ENCODE measurements at places on chromosomes 4 and X.

GRCh38 chr4:7391637-7392437 is 42.9 kb downstream of the PSAPL1 start:
- no peak for DNase-seq

DNA sequence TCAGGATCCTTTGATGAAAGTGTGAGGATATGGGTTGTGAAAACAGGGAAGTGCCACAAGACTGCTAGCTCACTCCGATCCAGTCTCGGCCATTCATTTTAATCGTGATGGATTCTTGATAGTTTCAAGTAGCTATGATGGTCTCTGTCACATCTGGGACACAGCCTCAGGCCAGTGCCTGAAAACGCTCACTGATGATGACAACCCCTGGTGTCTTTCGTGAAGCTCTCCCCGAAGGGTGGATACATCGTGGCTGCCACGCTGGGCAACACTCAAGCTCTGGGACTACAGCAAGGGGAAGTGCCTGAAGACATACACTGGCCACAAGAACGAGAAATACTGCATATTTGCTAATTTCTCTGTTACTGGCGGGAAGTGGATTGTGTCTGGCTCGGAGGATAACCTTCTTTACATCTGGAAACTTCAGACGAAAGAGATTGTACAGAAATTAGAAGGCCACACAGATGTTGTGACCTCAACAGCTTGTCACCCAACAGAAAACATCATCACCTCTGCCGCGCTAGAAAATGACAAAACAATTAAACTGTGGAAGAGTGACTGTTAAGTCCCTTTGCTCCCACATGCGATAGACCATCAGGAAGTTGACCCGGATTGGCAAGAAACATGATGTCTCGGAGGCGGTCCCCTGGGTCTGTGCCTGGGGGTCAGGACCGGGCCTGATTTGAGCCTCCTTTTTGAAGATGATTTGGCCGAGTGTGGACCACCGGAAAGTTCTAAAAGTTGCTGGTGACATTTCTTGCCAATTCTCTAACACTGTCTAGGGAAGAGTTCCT is 22.2 kb downstream of the LIAS start:
- no peak for DNase-seq

DNA sequence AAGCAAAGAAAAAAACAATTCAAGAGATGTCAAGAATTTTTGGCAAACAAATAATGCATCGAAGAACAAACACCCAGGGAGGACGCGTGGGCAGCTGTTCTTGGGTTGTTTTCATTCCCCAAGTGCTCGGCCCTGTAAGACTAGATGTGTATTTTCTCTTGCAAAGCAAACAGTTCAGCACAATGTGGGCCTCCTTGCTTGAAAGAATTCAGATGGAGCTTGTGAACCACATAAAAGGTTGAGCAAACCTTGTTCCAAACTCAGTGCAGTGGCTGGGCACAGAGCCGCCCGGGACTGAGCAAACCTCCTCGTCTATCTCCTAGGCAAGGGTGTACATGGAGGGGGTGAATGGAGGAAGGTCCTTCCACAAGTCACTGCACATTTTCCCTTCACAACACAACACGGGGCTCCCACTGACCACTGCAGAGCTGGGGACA is 82.4 kb downstream of the HTRA3 start:
- DNase-seq, result no peak

DNA sequence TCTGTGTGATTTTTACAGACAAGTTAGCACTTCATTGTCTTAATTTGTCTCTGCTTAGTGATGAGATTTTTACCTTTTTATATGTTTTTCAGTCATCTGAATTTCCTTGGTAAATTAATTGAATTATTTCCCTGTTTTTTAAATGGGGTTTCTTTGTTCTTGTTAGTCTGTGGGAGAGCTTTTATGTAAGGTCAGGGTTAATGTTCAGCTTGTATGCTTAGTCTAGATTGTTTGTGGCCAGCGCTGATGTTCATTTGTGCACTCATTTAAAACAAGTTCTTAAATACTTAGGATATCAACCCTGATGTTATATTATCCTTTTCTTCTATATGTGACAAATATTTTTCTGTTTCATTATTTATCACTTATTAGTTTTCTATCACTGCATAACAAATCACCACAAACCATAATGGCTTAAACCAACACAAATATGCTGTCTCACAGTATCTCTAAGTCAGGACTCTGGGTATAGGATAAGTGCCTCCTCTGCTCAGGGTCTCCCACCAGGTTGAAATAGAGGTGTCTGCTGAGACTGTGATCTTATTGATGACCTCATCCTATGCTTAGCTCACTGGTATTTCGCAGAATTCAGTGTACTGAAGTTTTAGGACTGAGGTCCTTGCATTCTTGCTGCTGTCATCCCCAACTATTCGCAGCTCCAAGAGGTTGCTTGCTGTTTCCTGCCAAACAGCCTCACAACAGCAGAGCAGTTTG is 53.2 kb downstream of the ATP10D start:
- DNase-seq, result no peak

GRCh38 chrX:53082773-53083616 is 828 bp downstream of the TSPYL2 start:
- DNase-seq, result no peak

- DNase-seq, result no peak
These were observed 129.5 kb upstream of the PSAPL1 start for GRCh38 chr4:7564242-7564641.

DNA sequence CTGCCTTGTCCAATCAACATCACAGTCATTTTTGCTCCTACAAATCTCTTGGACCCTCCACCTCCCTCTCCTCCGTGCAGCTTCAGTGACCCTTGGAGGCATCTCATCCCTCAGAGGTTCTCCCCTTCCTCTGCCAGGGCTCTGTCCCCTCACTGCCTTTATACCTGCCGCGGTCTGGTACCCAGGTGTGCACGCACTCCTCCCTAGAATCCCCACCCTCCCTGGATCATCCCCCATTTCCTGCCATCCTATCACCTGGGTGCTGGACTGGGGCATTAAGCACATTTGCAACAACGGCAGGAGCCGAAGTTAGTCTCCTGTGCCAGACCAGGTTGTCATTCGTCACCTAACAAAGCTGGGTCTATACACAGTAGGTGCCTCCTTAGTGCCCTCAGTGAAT is 10.1 kb downstream of the TMEM271 start:
- DNase-seq, result no peak

GRCh38 chr4:63169836-63170235 is 1239.4 kb downstream of the TECRL start:
- DNase-seq, result no peak

- DNase-seq, result no peak
These were observed 20.2 kb upstream of the LIMCH1 start for GRCh38 chr4:41517747-41518146.

- DNase-seq, result no peak
These were observed 108.3 kb upstream of the RPS6KA3 start for GRCh38 chrX:20374900-20375438.

GRCh38 chr4:151561551-151562256 is 152.7 kb downstream of the FHIP1A start:
- no peak for DNase-seq

DNA sequence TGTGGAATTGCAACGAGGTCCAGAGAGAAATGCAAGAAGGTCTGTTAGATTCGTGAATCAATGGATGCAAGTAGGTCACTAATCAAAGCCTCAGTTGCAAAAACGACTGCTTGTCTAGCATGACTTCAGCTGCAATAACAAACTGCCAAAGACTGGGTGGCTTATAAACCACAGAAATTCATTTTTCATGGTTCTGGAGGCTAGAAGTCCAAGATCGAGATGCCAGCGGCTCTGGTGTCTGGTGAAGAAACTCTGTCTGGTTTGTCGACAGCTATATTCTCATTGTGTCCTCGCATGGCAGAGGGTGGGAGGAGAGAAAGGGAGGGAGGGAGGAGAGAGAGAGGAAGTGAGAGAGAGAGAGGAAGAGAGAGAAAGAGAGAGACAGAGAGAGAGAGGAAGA is 114.7 kb downstream of the MXRA5 start:
- DNase-seq, result no peak

DNA sequence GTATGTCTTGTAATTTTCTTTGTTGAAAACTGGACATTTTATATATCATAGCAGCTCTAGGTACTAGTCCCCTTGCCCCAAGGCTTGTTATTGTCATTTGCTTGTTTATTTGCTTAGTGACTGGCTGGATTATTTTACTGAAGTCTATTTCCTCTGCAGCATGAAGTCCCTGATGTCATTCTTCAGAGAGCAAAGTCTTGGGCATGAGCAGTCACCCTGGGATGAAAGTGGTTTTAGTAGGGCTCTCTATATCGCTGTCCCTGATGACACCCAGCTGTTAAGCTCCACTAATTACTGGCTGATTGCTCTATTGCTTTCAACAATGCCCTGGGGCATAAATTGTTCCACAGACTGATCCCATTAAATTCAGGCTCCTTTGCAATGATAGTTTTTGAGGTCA is 113.5 kb upstream of the USP9X start:
- no peak for DNase-seq

DNA sequence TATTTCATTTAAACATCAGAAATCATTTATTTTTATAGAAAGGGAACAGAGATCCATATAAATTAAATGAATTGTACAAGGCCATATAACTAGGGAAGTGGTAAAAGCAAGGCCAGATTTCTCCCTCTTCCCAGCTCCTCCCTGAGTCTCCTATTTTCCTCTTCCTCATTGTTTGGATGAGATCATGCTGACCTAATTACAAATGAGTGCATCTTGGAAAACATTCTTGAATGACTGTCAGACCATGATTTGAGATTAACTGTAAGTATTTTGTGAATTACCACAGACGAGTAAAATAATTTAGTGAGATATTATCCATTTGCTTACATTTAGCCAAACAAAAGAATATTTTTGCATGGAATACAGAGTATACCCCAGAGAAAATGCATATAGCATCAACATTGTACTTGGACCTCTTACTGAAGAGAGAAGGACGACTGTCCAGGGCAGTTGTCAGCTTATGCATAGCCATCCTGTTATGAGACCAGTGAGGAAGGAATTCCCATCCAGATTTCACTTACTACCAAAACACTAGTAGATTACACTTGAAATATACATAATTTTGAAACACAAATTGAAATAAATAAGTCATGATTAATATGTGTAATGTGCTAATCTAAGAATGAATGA is 47.3 kb downstream of the SLAIN2 start:
- no peak for DNase-seq

GRCh38 chrX:39550795-39551361 is 546.9 kb downstream of the BCOR start:
- no peak for DNase-seq

DNA sequence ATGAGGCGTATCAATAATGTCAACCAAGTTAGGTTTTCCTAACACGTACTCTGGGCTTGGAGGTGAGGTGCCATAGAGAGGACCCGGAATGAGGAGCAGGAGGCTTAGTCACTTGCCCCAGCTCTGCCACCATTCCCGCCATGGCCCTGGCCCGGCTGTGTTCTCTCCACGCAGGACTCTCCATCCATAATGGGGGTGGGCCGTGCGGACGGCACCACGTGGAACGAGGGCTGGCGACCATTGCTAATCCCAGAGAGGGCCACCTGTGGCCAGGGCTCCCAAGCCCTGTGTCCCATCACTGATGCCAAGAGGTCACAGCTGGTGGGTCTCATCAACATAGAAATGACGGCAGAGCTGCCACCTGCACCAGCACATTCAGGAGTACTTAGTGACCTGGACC is 76.4 kb downstream of the JAKMIP1 start:
- DNase-seq, result no peak

DNA sequence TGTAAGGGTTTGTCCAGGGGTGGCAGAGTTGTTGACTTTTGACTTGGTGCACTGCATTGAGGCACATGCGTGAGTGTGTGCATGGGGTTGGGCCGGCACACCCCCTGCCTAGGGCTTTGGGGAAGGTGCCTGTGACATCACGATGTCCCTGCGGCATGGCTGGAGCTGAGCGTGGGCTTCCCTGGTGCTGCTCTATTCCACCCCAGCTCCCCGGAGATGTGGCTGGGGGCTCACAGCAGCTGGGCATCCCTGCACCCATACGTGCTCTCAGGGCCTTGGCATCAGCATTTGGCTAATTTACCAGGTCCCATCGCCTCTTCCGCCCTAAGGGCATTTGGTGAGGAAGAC is 5.7 kb downstream of the PSAPL1 start:
- DNase-seq, result no peak

DNA sequence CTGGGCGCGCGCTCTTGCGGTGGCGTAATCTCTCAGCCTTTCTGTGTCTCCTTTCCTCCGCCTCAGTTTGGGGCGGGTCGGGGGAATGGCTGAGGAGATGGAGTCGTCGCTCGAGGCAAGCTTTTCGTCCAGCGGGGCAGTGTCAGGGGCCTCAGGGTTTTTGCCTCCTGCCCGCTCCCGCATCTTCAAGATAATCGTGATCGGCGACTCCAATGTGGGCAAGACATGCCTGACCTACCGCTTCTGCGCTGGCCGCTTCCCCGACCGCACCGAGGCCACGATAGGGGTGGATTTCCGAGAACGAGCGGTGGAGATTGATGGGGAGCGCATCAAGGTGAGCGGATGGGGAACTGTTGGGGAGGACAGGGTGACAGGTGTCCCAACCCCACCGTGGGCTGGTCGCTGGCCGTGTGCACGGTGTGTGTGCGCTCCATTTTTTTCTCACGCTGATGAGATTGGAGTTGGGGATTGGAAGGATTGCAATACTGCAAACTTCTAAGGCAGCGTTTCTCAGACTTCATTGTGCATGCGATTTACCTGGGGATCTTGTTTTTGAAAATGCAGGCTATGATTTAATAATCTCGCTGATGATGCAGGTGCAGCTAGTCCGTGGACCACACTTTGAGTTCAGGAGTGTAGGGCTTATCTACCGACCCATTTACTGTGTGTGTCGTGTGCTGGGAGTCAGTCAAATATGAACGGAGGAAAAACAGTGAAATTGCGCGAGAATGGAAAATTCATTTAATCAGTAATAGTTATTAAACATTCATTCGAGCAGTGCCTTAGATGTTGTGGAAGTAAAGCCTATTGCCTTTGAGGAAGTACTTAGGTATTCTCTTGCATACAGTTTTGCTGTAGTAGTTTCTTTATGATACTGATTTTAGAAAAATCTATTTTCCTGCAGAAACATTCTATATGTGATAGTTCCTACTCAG is at the start of gene RAB33B:
RAB33B (plus strand) TSS at position 11 of the 935 bp plus-strand sequence; CDS start at position 86, 75 bp downstream.
- no peak for DNase-seq

DNA sequence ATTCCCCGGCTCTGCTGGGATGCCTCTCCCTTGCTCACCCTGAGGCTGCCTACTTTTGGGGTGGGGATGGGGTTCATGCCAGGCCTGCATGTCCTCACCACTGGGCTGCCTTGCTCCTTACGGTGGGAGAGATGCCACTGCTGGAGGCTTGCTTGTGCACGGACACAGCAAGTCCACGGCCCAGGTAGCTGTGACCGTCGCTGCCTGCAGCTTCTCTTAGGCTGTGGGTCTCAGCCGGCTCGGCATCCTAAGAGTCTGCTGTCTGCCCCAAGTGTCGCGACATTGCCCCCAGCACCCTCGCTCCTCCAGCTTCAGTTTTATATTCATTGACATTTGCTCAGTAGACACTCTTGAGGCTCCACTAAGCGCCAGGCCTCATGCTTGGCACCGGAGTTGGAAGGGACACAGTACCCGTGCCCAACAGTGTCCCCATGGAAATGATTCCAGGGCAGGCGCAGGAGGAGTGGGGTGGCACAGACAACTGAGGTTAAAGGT is 58.3 kb downstream of the TBC1D14 start:
- no peak for DNase-seq

All from stimulated activated CD8-positive, alpha-beta memory T cell treated with anti-CD3 and anti-CD28 coated beads, Interleukin-4, amount 100 ng/mL, for 4 hours (primary cell).